ENCODE measurements at places on chromosomes 5 and 9. TPM values are rescaled to one million over a fixed set of nuclear protein-coding genes. Genes with fewer than 3 reads are reported as not detected.

ADAMTS19 gene
- 0.33 TPM for total RNA-seq

LRRC19 gene
- not detected for total RNA-seq

IFNB1 gene
- total RNA-seq = 0.17 TPM

SPATA31E1 gene
- not detected for total RNA-seq

TCF7 gene
- total RNA-seq = 3.1 TPM

SAXO1 gene
- 0.17 TPM for total RNA-seq

HBEGF gene
- total RNA-seq = 1.8 TPM

CCL27 gene
- total RNA-seq = not detected

Measured in fibroblast of lung (primary cell).